ENCODE measurements at places on chromosomes 11 and 22.

GRCh38 chr22:21650823-21651520, 8.9 kb downstream of the SDF2L1 start:
- no peak for DNase-seq

DNA sequence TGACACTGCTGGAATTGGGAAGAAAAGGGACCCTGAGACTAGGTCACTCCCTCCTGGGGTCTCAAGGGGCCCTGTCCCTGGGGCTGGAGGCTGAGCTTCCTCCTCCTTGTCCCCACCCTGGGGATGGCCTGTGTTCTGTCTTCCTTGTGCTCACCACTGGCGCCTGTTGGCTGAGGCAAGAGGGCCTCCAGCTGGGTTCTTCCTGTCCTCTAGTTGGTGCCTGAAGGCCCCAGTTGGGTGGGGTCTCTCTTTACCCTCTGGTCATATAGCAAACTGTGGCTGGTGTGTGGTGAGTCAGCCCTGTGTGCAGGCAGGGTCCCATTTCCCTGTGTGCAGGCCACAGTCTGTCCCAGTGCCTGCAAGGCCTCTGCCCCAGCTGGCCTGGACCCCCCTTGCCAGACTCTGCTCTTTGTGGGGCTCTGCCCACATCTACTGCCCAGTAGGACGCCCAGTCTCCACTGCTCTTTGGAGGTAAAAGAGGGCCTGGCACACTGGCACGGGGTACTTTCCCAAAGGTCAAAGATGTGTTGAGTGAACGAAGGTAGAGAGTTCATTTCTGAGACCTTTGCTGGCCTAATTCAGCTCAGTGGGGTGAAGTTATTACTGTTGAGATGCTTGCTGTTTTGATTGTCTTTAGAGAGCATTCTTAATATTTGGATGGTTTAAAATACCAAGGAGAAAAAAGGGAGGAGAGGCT, 55.1 kb upstream of the CLDN5 start:
- no peak for DNase-seq

DNA sequence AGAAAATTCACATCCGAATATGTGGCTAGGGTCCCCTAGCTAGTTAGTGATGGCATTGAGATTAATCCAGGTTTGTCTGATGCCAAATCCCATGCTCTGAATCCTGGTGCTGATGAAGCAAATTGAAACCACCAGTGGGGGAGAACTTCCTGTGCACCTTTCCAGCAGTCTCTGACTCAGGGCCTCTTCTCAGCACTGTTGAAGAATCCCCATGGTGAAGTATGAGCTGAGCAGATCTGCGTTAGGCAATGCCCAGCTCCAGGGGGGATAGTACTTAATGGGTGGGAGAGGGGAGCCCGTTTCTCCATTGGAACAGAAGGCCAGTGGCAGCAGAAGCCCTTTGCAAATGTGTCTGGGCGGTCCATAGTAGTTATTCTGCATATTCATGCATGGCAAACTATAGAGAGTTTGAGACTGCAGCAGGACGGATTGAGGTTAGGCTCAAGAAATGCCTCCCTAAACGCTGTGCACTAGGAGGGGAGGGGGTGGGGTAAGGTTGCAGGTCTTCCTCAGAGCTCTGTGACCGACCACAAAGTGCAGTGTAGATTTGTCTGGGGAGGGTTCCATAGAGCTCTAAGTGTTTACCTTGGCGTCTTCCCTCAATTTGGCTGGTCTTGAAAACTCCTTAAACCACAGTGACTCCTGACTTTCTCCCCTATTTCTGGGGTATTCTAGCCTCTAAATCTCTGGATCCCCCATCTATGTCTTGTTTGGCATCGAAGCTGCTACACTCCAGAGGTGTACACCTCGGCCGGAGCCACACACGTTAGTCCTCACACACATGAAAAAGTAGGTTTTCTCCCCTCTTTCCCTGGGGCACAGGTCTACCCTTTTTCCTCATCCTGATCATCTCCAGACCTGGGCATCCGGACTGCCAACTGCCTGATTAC, 4.8 kb downstream of the POU2F3 start:
- DNase-seq: no peak

DNA sequence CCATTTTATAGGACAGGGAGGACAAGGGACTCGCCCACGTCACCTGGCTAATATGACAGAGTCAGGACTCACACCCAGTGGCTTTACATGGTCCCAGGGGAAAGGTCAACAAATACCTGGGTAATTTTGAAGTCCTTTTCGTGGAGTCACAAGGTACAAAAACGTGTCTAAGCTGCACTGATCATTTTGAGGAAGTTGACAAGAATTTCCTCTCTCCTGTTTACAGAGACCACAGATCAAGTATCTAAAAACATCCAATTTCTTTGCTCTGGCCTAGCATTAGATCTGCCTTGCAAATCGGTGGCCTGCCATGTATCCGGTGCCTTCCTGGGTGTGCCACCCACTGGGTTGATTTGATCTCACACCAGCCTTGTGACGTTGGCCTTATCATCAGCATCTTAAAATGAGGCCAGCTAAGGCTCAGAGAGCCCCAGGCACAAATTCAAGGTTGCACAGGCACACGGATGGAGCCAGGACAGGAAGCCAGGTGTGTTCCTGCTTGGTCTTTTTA, 17.6 kb downstream of the GDPD5 start:
- no peak for DNase-seq

- DNase-seq: no peak
Measured at GRCh38 chr11:70712471-70712870, 314.1 kb downstream of the CTTN start.

- no peak for DNase-seq
Measured at GRCh38 chr11:34792814-34793258, 123.3 kb downstream of the APIP start.

DNA sequence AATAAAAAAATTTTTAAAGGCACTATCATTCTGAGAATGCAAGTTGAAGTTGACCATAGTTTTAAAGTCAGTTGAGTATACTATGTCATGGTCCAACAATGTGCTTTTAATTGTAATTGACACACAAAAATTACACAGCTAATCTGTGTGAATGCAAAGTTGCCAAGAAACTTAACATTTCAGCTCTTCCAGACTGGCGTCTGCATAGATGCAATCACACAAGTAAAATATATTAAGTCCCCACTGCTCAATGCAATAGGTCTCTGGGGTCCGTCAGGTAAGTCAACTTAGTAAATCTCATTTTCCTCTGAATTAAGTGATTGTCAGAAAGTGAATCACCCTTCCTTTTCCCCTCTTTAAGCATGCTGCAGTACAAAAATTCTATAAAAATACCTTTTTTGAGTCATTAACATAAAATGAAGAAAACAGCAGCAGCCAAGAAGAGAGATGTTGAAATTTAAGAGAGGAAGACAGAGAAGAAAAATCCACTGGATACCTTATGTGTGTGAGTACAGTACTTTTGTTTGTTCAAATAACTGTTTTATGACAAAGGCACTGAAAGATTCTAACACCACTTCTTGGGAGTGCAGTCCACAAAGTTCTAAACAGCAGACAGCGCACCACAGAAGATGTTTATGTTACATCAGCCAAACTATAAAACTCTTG, 5.1 kb downstream of the FZD4 start:
- DNase-seq: no peak

DNA sequence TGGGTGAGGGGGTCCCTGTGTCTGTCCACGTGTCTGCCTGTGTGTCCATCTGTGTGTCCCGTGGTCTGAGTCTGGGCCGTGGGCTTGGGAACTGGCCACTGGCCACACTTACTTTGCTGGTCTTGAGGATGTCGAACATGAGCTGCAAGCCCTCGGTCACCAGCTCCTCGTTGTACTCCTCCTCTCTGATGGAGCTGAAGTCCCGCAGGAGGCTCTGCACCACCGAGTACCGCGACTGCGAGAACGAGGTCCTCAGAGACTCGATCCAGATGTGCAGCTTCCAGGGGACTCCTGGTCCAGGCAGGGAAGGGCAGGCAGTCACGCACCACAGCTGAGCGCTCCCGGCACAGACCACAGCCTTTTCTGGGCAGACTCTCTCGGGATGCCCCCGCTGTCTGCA, 55.4 kb downstream of the NAT10 start:
- no peak for DNase-seq

DNA sequence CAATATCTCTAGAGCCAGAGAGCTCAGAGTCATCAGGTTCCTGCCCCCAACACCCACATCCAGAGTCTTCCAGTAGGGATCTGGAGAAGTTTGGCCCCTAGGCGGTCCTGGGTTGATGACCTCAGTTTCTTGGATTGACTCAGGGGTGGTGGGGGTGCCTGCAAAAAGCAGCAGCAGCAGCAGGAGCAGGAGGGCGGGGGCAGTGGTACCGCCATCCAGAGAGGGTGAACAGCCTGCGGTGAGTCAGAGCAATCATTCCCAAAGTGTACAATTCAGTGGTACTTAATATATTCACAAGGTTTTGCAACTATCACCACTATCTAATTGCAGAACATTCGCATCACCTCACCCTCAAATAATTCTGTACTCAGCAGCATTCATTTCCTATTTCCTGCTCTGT, 9.9 kb upstream of the SEC14L3 start:
- DNase-seq: peak; percentile 9

DNA sequence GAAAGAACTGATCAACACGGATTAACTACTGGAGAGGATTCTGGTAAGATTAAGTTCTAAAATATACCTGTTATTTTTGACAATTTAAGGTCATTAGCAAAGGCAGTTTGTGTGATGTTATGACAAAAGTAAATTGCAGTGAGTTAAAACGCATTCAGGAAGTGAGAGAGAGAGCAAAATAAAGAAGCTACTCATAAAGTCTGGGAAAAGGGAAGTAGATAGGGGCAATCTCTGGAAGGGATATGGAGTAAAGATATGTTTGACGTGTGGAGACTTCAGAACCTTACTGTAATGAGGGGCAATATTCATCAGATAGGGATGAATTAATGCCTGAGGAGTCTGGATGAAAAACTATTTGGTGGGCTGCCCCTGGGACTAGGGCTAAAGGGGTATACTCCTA, 16.8 kb downstream of the OR56B4 start:
- no peak for DNase-seq

DNA sequence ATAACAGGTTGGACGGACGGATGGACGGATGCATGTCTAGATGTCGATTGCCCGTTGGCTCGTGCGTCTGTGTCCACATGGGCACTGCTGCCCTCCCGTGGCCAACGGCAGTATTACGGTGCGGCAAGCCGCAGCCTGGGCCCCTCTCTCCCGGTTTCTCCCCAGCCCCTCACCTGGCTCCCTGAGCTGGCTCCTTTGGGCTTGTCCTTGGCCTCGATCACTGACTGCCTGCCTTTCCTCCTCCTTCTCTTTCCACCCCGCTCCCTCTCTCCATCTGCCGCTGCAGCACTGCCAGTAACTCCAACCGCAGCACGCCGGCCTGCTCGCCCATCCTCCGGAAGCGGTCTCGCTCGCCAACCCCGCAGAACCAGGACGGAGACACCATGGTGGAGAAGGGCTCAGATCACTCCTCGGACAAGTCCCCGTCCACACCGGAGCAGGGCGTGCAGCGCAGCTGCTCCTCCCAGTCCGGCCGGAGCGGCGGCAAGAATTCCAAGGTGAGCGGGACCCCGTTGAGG, 77.3 kb downstream of the SCN3B start:
- DNase-seq: no peak

DNA sequence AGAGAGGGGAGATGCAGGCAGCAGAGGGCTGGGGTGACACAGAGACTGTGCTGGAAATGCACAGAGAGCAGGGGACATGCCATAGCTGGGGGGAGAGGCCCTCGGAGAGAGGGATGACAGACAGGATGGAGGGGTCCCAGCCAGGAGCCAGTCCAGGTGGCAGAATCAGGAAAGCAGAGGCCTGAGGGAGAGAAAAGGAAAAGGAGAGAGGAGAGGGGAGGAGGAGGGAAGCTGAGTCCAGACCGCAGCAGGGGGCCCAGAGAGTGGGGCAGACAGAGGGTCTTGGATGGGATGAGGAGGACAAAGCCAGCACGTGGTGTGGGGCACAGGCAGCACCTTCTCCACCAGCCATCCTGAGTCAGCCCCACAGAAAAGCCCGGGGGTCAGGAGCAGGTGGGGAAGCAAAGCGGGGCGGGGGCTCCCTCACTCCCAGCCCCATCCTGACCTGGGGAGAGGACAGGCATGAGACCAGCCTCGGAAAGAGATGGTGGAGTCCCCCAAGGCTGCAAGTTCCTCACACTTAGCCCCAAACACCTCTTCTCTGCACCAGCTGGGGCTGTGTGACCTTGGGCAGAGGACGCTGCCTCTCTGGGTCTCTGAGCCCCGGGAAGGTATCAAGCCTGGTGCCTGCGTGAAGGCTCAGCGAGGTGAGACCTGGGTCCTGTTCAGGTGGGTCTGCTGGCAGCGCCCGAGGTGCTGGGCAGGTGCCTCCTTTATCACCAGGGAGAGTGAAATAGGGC, 48.0 kb downstream of the IGLL1 start:
- DNase-seq: no peak

- no peak for DNase-seq
Measured at GRCh38 chr11:96112192-96113128, 188.6 kb upstream of the MTMR2 start.

DNA sequence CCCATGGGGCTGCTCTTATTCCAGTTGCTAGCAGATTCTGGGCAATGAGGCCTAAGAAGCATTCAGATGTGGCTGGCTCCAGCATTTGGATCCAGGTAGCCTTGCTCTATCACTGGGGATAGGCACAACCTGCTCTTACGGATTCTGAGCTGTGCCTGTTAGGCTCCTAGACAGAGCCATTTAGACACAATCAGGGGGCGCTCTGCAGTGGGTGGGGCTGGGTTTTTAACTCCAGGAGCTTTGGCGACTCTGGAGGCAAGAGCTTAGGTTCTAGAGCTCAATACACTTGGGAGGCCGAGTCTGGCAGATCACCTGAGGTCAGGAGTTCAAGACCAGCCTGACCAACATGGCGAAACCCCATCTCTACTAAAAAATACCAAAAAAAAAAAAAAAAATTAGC, 32.0 kb downstream of the KCNC1 start:
- DNase-seq: no peak

- peak; percentile 70 for DNase-seq
Measured at GRCh38 chr11:114439229-114440120, at the start of gene REXO2. REXO2 (plus strand) TSS chr11:114439467; CDS start chr11:114439529, 62 bp downstream.
